GOT3 (cell line): ENCODE measurements at places on chromosomes 12 and 14.

DNA sequence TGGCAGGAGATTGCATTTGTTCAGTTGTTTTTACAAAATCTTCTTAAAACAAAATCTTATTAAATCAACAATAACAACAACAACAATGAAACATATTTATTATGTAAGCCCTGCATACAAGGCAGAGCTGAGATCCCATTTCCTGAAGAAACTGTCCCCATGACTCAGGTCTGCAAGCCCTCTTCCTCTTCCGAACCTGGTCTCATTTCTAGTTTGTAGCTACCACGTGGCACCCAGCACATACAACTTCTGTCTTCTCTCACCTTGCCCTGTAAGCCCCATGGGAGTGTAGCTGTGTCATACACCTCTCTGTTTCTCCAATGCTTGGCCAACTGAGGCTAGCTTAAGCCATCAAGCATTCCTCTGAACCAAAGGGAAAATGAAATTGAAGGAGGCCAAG lies 106.4 kb downstream of the SLC8A3 start:
- DNase-seq = no peak

DNA sequence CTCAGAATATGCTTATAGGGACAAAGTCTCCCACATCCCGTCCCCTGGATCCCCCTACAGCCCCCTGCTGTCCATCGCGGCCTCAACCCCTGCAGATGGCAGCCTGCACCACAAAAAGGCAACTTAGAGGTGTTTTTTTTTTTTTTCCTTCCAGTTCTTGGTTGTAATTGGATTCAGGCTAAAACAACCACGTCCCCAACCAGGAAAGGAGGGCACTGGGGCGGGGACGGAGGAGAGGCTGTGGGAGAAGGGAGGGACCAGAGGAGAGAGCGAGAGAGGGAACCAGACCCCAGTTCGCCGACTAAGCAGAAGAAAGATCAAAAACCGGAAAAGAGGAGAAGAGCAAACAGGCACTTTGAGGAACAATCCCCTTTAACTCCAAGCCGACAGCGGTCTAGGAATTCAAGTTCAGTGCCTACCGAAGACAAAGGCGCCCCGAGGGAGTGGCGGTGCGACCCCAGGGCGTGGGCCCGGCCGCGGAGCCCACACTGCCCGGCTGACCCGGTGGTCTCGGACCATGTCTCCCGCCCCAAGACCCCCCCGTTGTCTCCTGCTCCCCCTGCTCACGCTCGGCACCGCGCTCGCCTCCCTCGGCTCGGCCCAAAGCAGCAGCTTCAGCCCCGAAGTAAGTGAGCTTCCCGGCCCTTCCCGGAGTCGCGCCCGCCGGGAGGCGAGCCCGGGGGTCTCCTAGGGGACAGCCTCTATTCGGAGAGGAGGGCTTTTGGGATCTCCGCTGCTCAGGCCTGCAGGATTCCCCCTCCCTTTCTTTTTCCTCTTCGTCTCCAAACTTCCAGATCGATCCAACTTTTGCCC lies at the start of gene MMP14:
Gene MMP14 (plus strand): TSS at position 285 of the 813 bp plus-strand sequence. CDS start 233 bp downstream, at position 518.
- DNase-seq = no peak

DNA sequence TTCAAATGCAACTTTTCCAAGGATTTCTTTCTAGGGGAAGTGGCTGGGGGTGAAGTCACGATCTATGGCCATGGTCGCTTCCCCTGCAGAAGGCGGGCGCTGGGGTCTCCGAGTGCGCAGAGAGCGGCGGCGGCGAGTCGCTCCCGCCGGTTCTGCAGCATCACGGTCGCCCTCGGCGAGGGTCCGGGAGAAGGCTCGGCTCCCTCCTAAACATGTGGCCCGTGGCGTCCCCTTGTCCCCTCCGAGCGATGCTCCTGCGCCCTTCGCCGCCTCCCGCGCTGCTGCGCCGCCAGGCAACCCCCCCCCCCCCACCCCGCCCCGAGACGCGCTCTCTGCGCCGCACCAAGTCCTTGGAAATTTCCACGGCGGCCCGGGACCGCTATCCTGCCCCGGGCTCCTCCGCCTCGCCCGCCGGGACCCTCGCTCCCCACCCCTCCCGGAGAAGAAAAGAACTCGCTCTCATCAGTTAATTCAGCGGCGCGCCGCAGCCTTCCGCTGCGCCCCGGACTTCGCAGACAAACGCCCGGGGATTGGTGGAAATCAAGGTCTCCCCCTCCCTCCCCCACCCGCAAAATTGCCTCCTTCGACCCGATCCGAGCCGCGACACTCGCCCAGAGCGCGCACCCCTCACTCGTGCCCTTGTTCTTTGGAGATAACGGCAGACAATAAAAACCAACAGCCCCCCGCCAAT lies at the start of gene ST8SIA1:
Gene ST8SIA1 (minus strand): TSS at position 298 of the 691 bp plus-strand sequence. CDS start 475 bp downstream, outside the sequence.
- no peak for DNase-seq

DNA sequence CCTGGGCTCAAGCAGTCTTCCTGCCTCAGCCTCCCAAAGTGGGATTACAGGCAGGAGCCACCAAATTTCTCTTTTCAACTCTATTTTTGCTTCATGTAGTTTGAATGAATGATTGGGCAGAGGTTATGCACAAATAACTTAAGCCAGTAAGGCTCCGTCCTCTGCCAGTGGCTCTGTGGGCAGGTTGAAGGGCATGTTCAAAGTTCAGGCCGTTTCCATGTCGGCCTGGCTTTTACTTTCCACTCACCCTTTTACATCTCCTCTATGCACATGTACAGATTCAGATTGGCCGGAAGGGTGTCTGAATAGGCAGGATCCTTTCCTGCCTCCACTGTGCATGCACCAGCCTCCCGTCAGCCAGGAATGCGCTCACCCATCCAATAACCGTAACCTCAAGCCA lies 132.3 kb downstream of the EML1 start:
- DNase-seq = no peak

DNA sequence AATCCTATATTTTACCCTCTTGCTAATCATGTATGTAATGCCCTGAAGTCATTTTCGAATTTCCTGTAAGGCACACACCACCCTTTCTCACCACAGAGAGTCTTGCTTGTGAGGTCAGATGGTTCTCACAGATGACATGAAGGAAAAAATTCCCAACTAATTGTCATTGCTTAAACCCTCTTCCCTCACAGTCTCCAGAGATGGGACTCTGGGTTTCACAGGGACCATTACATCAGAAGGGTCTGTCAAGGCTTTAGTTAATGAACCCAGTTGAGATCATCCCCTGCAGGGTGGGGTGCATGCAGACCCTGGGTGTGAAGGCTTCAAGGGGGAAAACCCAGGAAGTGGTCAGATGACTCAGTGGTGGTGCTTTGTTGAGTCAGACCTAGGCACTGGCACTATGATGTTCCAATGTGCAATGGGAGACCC lies 229.6 kb downstream of the BCAT1 start:
- DNase-seq = no peak

- no peak for DNase-seq
Observed at GRCh38 chr14:103304706-103305105, 29.3 kb upstream of the EIF5 start.

GRCh38 chr12:32561931-32562341 lies 117.2 kb upstream of the DNM1L start:
- DNase-seq = no peak

DNA sequence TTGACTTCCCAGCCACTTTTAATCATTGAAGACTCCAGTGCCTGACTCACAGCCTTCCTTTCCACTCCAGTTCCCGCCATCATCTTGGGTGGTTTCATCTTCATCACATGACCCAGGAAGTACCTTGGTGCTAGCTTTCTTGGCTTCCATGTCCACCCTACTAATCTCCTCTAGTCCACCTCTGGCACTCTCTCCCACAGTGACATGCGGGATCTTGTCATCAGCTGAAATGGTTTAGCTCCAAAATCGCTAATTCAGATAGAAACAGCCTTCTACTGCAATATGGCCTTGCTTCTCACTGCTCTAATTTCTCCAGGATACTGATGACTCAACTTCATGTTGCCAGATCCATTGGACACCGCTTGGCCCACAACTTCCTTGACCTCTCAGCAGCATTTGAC lies 24.5 kb downstream of the WDR20 start:
- no peak for DNase-seq

DNA sequence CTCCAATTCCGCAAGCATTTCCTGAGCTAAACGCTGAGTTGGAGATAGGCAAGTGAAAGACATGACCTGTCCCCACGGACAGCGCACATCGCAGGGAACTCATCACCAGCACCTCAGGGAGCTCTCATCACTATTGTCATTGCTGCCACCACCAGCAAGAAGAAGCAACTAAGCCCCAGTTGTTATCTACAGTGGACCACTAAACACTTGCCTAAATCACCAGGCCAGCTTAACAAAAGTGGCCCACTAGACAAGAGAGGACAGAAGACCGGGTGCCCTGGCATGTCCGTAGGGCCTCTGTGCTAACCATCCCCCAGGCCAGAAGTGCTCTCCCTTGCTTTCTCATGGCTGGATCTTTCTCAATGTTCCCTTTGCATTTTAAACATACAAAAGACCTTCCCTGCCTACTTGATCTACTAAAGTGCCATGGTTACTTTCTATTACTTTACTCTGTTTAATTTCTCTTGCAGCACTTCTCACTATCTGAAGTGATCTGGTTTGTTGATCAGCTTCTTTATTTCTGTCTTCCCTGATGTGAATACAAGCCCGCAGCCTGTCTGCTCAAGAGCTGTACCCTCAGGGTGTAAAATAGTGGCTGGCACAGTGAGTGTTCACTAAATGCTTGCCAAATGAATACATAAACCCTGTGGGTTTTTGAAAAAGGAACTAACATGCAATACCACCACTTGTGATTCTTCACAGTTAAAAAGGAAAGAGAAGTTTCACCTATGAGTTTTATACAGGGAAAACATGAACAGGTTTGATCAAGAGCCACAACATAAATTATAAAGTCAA lies 60.9 kb upstream of the RFLNA start:
- DNase-seq = no peak

- DNase-seq = no peak
Observed at GRCh38 chr14:66398437-66398836, 87.7 kb upstream of the CCDC196 start.

DNA sequence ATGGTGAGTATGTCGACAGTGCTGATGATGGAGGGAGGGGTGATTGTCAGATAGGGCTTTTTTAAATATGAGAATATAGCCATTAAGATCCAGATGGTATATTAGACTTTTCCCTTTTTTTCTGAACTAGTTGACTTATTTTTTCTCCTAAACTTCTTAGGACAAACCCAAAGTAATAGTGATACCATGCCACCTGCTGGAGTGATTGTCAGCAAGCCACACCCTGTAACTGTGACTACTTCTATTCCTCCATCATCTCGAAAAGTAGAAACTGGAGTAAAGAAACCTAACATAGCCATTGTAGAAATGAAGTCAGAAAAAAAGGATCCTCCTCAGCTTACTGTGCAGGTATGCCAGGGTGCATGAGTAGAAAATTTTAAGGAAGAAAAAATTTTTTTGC lies 40.1 kb downstream of the KIAA0586 start:
- no peak for DNase-seq

GRCh38 chr14:54532111-54533012 lies 22.7 kb downstream of the CGRRF1 start:
- DNase-seq = no peak

DNA sequence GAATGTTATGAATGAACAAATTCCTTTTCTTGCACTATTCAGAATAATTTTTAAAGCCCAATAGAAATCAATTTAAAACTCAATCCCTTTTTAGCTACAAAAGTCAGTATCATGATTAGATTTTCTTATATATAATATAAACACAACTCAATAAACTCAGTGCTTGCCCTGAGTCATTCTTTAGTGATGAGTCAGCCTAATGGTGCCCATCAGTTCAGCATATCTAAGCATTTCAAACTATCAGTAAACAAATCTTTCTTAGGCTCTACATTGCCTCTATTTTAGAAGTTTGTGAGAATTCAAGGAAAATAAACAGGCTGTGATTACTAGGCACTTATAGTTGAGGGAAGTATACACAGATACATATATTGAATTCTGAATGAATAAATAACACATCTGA lies 179.6 kb downstream of the NELL2 start:
- no peak for DNase-seq

DNA sequence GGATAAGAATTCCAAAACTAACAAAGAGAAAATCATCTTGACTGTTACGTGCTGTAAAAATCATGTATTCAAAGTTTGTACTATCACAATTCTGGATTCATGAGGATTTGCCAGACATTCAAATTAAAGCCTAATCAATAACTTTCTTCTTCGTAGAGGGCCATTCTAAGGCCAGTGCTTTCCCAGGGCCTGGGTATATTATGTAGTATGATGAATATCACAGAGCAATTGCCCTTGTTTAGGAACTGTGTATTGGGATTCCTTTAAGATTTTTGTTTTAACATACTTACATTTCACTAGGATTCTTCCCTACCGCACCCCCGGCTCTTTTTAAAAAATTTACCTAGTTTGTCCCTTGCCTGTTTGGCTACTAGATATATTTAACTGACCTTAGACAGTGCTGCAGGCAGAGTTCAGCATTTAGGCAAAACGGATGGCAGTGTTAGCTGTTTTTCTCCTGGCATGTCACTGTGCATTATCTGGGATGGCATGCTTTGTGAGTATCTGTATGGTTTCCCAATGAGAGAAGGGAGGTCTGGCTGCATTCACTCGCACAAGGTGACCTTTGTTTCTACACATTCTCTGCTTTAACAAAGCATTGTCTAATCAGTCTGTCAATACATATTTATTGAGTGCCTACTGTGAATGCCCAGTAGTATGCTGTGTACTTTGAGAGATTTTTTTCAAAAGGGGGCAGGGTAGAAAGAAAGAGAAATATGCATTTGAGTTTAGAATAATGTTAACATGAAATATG lies 63.3 kb downstream of the ERC1 start:
- no peak for DNase-seq

DNA sequence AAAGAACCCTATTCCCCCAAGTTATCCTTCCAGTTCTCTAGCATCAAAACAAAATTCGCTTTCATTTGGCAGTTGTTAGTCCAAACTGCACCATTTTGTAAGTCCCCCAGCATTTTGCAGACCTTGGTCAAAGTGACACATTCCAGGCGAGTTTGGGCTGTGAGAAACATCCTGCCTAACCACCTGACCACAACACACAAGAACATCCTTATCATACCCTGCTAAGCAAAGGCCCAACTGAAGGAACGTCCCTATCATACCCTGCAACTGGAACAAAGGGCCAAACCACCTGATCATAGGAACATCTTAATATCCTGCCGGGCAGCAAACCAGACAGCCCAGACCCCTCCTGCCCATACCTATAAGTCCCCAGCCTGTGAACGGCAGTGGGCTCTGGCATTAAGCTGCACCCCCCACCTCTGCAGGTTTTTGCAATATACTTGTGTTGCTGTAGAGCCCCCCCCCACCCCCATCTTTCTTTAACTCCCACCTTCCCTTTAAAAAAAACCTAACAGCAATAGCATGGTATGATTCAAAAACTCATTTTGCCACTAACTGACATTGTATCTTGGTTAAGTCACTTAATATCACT lies 2.7 kb downstream of the PCNX4 start:
- DNase-seq = no peak

DNA sequence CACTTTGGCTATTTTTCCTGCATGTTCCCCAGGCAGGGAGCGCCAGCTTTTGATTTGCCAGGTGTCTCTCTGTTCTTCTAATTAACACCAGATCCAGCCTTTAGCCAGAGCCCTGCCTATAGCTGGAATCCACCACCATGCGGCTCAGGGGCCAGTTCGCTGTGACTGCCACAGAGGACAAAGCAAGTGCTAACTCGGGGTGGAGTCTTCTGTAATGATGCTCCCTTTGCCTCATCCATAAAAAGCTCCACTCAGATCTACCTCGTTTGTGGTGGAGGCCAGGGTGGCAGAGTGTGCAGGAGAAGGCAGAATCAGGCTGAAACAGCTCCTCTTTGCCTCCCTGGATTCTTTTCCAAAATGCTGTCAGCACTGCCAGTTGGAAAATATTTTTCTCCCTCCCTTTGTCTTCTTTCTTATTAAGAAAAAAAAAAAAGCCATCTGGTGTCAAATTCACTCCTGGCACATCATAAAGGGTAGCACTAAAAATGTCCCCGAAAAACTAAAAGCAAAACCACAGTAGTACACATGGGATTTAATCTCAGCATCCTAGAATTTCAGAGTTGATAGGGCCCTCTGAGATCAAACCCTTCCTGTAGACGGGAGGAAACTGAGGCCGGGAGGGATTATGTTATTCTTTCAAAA lies 18.0 kb upstream of the CTDSP2 start:
- peak; percentile 77 for DNase-seq
